ENCODE measurements at places on chromosomes 16 and 17. TPM values are rescaled to one million over a fixed set of nuclear protein-coding genes. Genes with fewer than 3 reads are reported as not detected.

The ITGB4 gene
- under 0.01 TPM for total RNA-seq

The WSCD1 gene
- 0.16 TPM for total RNA-seq

The MAFG gene
- total RNA-seq, result 17.5 TPM

The G6PC1 gene
- not detected for total RNA-seq

The SLC5A2 gene
- under 0.01 TPM for total RNA-seq

The FNDC8 gene
- total RNA-seq, result not detected

The CBLN1 gene
- total RNA-seq, result not detected

The PLK1 gene
- total RNA-seq, result 2.4 TPM

The HS3ST3A1 gene
- 11.2 TPM for total RNA-seq

The CD7 gene
- total RNA-seq, result not detected

The CDT1 gene
- 1.5 TPM for total RNA-seq

The USP32 gene
- total RNA-seq, result 46.8 TPM

The TOB1 gene
- total RNA-seq, result 17.0 TPM

The CCDC78 gene
- total RNA-seq, result 2.0 TPM

The CPNE7 gene
- total RNA-seq, result 9.2 TPM

The ARHGAP23 gene
- 17.3 TPM for total RNA-seq

The DRC3 gene
- total RNA-seq, result 2.1 TPM

The TSPAN10 gene
- 3.3 TPM for total RNA-seq

The DYNLRB2 gene
- 0.32 TPM for total RNA-seq

The TEKT1 gene
- total RNA-seq, result not detected

The KCNAB3 gene
- 0.26 TPM for total RNA-seq

The GJD3 gene
- total RNA-seq, result 2.4 TPM

The KRTAP3-2 gene
- total RNA-seq, result not detected

The SNX20 gene
- not detected for total RNA-seq

The ALDOA gene
- 375 TPM for total RNA-seq

The CACNG5 gene
- not detected for total RNA-seq

The PRR15L gene
- not detected for total RNA-seq
